ENCODE measurements at places on chromosomes 6 and 20.

DNA sequence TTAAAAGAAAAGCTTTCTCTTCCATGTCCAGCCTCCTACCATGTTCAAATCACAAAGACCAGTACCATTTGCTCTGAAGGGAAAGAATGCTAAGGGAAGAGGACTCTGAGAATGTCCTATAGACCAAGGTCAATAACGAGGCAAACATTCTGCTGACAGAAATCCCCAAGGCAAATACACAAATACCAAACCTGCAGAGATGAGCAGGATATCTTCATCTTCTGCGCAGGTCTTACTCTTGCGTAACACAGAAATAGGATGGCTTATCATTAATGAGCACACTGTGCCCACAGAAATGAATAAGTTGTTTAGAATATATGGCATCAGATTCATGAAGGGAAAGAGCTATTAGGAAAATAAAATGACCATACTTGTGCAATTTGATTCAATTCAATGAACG, 137.3 kb downstream of the BTBD9 start:
- DNase-seq: no peak

GRCh38 chr20:32052090-32052777, at the start of gene HCK:
Gene HCK (plus strand): TSS chr20:32052242.
- DNase-seq: no peak

- DNase-seq: no peak
These were observed 212.5 kb upstream of the SNX9 start for GRCh38 chr6:157610451-157610999.

- DNase-seq: no peak
These were observed 199.9 kb downstream of the TMEM200A start for GRCh38 chr6:130565696-130566095.

DNA sequence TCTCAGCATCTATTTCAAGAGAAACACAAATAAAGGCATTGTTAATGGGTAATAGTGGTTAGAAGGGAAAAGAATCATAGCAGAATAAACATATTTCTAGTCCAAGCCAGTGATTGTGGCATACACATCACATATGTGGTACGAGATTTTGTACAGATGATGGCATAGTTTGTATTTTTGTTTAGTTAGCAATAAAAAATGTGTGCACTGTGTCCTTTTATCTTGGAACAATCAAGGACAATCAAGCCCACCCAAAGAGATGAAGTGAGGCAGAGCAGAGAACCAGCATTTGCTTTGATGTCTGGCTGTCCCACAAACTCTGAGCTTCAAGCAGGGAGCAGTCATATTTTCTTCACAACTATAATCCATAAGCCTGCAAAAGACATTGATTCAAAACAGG, 256.5 kb upstream of the CHD6 start:
- DNase-seq: no peak

DNA sequence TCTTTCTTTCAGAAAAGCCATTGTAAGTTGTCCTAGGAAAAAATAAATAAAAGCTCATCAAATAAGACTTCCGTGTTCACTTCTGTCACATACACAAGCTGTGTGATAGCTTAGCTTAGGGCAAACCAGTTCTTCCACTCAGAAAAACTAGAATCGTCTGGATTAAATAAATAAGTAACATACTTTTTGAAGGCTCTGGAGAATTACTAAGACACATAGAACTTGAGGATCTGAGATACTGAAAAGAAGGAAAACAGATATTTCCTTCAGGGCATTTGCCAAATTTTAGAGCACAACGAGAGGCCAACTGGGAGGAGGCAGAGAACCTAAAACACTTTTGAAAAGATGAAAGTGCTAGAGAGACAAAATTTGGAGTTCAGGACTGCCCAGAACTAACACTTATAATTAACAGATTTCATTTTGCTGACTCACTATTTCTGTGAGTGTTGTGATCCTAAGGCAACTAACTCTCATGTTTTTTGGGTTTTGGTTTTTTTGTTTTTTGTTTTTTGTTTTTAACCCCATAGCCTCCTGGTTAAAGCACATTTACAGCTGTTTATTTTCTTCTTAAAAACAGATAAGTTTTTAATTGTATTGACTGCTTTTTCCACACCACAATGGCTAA, 38.7 kb upstream of the THEMIS start:
- no peak for DNase-seq

DNA sequence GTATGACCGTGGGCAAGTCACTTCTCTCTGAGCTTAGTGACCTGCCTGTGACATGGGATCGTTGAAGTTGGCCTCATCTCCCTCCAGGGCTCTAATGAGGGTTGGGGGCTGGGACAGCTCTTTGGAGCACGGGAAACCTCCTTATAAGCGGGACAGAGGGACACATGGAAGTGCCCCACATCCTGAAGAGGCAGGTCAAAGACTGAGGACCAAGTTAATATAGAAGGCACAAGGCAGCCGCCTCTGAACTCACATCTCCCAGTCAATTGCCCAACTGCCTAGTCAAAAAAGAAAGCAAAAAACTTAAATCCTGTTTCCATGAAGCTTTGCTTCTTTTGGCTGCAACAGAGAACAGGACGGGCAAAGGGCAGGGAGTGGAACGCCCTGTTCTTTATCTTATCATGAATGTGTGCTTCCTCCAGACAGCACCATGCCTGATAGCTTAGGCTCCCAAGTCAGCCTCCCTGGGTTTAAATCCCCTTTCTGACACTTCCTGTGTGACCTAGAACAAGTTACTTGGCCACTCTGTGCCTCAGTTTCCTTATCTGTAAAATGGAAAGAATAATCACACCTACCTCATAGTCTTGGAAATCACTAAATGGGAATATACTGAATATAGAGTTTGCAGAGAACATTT, 27.1 kb downstream of the LBP start:
- no peak for DNase-seq

DNA sequence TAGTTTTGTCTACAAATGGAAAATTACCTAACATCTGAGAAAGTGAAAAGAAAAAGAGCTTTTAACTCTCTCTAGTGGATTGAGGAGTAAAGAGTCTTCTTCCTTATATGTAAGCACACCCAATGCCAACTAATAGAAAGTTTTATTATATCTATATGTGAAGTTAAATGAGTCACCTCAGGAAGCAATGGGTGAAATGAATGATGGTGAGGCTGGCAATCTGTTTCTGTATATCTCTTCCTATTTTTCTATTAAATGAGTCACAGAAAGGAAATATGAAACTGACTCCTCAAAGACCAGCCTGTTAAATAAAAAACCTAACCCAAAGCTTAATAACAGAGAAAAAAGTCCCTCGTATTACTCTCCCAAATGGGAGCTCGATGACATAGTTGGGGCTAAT, 71.3 kb downstream of the OTOR start:
- no peak for DNase-seq

- no peak for DNase-seq
These were observed 98.2 kb downstream of the SMOC2 start for GRCh38 chr6:168538892-168539811.

- DNase-seq: no peak
These were observed 8.3 kb upstream of the SCML4 start for GRCh38 chr6:107832151-107833056.

DNA sequence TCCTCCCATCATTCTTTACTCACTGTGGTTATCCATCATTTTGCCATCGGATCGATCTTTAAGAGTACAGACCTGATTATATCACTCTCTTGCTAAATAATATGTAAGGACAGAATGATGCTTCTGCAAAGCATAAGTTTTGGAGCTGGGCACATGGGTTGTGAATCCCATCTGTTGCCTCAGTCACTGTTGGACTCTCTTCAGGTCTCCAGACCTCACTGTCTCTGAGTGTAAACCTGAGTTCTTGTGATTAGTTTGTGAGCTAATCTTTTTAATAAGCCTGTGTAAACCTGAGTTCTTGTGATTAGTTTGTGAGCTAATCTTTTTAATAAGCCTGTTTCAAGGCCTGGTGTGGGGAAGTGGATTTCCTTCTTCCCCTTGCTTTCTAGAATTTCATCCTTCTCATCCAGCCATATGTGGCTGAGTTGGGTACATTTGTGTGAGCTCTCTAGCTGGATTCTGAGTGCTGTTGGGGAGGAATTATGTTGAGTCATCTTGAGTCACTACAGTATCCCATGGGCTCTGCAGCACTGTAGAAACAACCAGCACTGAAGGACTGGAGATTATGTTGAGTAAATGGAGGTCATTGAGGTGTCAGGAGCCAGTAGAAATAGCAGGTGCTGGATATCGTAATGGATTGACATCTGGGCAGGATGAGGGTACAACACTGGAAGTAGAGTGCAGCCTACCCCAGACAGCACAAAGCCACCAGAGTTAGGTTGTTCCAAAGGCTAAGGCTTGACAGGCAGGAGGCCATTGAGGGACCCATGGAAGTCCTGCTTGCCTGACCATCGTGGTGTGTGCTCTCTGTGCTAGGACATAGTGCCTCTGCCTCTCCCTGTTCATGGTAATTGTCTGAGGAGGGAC, 52.4 kb downstream of the SCAND1 start:
- no peak for DNase-seq

DNA sequence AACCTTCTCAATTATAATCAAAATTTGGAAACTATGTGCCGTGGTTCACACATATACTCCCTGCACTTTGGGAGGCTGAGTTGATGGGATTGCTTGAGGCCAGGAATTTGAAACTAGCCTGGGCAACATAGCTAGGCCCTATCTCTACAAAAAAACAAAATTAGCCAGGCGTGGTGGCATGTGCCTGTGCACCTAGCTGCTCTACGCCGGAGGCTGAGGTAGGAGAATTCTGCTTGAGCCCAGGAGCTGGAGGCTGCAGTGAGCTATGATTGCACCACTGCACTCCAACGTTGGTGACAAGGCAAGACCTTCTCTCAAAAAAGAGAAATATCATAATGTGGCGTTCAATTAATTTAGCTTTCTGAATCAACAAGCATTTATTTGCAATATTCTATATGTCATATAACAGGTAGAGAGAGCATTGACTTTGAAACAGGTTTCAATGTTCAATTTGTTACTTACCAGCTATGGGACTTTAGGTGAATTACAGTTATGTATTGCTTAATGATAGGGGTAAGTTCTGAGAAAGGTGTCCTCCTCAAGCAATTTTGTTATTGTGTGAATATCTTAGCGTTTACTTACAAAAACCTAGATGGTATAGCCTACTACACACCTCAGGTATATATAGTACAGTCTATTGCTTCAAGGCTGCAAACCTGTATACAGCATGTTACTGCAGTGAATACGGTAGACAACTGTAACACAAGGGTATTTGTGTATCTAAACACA, 2.2 kb upstream of the SYCP2 start:
- DNase-seq: no peak

DNA sequence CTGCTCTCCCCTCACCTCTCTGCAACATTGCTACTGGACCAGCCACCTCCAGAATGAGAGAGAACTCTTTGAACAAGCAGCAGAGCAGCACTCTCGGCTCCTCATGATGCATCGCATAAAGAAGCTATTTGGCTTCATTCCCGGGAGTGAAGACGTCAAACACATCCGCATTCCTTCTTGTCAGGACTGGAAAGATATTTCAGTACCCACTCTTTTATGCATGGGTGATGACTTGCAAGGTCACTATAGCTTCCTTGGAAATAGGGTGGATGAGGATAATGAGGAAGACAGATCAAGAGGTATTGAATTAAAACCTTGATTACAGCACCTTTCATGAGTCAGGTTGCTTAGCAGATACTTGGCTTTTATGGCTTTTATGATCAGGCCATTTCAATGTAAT, 4.3 kb downstream of the CALHM4 start:
- no peak for DNase-seq

GRCh38 chr6:133502441-133503335, 261.5 kb downstream of the EYA4 start:
- DNase-seq: no peak

DNA sequence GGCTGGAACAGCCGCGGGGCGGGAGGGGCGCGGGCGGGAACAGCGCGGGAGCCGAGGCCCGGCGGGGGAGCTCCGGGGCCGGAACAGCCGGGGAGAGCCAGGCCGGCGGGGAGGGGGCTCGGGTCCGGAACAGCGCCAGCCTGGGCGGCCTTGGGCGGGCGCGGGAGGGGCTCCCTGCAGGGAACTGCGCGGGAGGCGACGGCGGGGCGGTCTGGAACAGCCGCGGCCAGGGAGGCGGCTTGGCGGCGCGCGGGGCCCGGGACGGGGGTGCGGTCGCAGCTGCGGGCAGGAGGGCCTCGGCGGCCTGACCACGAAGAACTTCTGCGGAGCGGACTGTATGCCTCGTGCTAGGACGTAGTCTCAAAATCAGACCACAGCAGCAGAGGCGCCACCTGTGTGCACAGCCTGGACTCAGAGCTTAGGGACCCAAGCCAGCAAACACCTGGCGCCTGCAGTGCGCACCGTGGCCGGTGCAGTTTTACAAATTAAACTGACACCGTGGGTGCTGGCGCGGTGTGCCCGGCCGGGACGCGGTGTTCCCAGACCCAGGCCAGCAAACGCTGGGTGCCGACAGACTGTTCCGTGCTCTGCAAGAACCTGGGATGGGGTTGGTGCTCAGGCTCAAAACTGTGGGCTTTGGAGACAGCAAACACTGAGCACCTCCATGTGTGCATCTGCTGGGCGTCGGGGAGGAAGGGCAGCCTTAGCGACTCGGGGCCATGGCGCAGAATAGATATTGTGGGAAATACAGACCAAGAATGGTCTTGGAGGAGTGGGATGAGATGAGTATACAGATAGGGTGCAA, 572 bp downstream of the ZNF341 start:
- DNase-seq: peak; percentile 77

- no peak for DNase-seq
These were observed 103.4 kb upstream of the SASH1 start for GRCh38 chr6:148239215-148239614.

DNA sequence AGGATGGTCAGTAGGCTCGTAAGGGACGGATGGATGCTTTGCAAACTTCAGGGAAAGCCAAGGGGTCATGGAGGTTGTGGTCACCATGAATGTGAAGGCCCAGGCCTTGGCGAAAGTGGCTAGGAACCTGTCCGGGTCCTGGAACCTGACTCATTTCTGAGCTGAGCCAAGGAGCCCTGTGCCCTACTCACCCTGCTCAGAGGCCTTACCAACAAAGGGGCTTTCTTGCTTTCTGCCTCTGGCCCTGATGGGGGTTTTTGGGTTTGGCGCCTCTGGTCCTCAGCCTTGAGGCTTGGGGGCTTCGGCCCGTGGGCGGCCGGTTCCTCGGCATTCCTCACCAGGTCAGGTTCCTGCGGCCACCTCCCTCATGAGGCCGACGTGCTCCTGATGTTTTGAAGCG, 155.1 kb downstream of the DTNBP1 start:
- DNase-seq: no peak

GRCh38 chr20:54623991-54624569, 148.7 kb downstream of the DOK5 start:
- no peak for DNase-seq

DNA sequence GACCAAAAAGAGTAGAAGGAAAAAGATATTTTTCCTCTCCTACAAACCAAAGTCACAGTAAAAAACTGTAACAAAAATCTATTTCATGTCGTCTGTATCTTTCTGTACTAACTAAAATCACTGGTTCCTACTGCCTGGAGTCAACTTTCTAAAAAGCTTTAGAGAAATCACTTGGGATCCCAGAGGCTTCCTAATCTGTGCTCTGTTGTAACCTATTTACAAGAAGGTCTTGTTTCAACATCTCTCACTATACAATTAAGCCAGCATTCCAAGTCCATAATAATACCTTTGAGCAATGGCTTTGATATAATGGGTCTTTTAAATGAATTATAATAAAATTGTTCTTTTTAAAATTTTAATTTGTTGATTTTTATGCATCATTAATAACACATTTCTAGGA, 20.4 kb downstream of the RAB23 start:
- DNase-seq: no peak
